ENCODE measurements at places on chromosomes 6 and 20.

DNA sequence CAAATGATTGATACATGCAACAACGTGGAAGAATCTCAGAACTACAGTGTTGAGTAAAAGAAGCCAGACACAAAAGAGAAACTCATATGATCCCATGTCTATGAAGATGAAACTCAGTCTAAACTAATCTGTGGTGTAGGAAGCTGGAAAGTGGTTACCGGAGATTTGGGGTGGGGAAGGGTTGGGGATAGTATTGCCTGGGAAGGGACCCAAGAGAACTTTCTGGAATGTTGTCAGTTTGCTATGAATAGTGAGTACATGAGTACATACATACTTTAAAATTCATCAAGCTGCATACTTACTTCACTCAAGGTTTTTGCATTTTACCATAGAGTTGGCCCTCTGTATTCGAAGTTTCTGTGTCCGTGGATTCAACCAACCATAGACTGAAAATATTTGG, 106.0 kb downstream of the SAMD5 start:
- DNase-seq, result no peak

DNA sequence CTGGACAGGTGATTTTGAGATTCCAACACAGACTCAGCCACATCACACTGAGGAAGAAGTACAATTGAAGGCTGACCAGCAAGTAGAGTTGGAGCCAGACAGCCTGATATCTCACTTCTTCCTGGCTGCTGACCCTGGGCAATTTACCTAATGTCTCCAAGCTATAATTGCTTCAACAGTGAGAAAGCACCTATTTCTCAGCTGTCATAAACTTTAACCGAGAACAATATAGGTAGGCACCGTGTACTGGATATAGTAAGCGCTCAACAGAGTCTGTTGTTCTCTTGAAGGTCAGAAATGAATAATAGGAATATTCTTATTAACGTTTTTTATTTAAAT, 28.3 kb downstream of the STX7 start:
- DNase-seq, result no peak

GRCh38 chr20:47468290-47469050, 33.2 kb upstream of the NCOA3 start:
- DNase-seq, result no peak

GRCh38 chr6:169406034-169406433, 152.4 kb upstream of the THBS2 start:
- no peak for DNase-seq

DNA sequence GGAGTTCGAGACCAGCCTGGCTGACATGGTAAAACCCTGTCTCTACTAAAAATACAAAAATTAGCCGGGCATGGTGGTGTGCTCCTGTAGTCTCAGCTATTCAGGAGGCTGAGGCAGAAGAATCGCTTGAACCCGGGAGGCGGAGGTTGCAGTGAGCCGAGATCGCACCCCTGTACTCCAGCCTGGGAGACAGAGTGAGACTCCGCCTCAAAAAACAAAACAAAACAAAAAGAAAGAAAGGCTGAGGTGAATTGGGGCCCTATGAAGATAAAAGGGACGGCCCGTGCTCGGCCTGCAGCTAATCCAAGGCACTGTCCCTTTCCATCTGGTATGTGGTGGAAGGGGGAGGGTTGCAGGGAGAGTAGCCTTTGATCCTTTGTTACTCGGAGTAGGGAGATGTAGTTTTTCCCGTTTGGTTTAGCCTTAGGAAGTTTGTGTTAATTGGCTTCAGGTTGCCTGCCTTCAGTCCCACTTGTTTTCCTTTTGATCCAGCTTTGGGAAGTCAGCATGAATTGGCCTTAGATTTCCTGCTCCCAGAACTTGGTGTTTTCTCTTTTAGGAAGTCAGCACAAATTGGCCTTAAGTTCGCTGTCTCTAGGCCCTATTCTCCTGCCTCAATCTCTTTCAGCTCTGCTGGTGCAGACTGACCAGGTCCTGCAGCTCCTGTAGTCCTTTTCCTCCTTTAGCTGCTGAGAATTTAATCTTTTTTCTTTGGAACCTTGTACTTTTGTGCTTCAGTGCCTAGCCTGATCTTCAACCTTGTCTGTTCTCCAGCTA, 36.1 kb upstream of the PAQR8 start:
- DNase-seq, result no peak

GRCh38 chr6:77468939-77469338, 5.6 kb upstream of the HTR1B start:
- DNase-seq, result no peak

- peak; percentile 93 for DNase-seq
Observed at GRCh38 chr6:36276581-36277536, 7.0 kb downstream of the PNPLA1 start.

GRCh38 chr6:122422614-122423267, 23.3 kb downstream of the HSF2 start:
- DNase-seq, result no peak

- DNase-seq, result no peak
Observed at GRCh38 chr20:40963505-40963845, 65.1 kb upstream of the TOP1 start.

DNA sequence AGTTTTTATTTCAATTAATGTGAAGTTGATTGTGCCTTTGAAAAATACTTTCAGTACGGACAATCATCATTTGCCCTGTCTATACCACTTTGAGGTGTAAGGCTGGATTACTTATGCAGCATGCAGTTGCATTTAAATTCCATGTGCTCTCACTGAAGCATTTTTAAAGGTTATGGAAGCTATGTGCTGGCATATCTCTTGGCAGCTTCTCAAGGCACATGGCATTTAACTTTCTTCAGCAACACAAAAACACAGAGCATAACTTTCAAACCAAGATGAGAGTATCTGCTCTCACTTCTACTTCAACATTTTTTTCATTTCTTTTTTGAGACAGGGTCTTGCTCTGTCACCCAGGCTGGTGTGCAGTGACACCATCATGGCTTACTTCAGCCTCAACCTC, 360.6 kb upstream of the RUNX2 start:
- DNase-seq, result no peak

GRCh38 chr20:20215976-20216727, 151.8 kb upstream of the INSM1 start:
- DNase-seq, result peak; percentile 84

DNA sequence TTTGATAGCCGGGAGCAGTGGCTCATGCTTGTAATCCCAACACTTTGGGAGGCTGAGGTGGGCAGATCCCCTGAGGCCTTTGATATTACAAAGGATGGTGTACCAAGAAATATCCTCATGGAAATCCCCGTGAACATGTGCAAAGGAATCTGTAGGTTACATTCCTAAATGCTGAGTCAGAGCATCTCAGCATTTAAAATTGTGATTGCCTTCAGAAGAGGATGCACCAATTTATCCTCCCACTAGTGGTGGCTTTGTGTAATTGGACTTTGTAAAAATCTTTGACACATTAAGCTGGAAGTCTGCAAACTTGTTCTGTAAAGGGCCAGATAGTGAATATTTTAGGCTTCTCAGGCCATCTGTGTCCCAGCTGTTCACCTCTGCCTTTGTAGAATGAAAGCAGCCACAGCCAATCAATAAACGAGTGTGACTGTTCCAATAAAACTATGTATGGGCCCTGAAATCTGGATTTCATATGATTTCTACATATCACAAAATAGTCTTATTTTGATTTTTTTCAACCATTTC, 11.8 kb downstream of the TMEM14B start:
- DNase-seq, result no peak

GRCh38 chr6:165769401-165769800, 106.4 kb upstream of the PDE10A start:
- no peak for DNase-seq

Data from NCI-H510A treated with DMSO at 0.1 percent for 48 hours (cell line).